ENCODE measurements at places on chromosomes 2 and 18.

DNA sequence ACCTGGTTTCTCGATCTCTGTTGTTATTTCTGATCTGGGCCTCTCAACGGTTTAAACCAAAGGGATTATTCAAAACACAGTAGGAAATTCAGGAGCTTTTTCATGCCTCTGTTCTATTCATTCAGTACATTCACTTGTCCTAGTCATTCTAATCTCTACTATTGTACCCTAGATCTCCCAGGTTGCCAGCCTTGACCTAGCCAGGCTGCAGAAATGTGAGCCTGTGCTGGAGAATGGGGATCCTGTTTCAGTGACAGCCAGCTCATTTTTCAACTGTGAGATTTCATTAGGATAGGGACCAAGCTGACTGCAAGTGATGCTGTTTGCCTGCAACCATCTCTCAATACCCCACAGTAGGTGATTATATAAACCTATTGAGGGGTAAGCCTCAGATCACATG, 186.2 kb downstream of the CMPK2 start:
- no peak for DNase-seq

GRCh38 chr2:27663285-27664153, at the start of the genes SLC4A1AP and SUPT7L:
TSS of gene SLC4A1AP (plus strand) at chr2:27663889. CDS start at chr2:27663915, 26 bp downstream.
TSS of gene SUPT7L (minus strand) at chr2:27663614. CDS start at chr2:27662192, 1,422 bp downstream.
- peak; percentile 73 for DNase-seq

DNA sequence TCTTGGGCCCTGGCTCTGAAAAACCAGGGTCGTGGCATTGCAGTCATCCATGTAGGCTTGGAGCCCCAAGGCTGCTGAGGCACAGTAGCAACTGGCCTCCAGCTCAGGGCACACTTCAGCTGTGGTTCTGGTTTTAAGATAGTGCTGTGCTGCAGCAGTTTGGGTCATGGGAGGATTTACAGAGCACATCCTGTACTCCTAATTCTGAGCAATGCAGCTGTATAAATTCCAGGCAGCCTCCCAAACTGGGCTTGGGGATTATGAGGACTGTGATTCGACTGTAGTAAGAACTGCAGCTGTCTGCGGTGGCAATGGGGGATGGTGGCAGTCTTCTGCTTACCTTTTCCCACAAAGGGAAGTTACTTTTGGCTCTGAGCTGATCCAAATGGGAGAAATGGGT, 536.3 kb upstream of the GCFC2 start:
- DNase-seq: no peak

GRCh38 chr2:121598087-121598486, 51.2 kb downstream of the CLASP1 start:
- DNase-seq: no peak

DNA sequence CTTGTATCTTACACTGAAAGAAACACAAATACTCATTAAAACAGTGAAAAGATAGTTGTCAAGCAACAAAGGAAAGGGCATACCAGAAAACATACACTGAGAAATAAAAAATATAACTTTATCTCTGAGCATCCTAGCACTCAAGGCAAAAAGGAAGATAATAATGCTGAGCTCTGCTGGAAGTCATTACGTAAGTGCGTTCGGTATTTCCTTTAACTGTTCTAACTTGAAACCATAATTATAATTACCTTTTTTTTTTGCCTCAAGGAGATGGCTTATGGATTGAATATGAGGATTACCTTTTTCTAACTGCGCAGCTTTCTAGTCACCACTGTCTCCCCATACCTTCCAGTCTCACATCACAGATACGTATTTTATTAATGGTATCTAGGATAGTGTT, 308.1 kb downstream of the GBX2 start:
- peak; percentile 34 for DNase-seq

DNA sequence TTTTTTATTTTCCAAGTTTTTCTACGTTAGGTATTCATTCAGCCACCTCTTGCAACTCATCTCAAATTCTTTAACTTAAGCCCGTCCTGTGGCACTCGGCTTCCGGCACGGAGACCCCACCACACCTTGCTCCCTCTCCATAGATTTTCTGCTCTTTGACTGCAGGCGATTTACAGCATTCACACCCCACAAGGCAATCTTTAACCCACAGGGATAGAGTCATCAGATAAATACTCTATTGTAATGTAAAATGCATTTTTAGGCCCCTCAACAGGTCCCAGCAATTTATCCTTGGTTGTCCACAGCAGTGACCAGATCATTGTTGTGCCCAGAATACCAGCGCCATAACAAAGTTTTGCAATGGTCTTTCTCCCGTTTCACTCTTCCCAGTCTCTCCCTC, 132.3 kb upstream of the EPHA4 start:
- DNase-seq: no peak

DNA sequence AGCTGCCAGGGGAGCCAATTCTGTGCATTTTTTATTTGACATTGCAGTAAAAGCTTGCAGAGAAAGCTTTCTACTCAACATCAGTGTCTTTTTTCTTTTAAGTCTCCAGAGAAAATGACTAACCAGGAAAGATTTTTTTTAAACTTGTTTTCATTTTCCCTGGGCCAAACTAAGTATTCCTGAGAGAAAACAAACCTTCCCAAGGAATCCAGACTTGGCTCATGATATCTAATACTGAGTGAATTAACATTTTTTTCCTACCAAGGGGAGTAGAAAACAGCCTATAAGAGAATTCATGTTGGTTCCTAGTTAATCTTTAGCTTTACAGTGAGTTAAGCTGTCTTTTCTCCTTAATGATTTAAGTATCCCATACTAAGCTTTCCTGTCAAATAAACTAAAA, 46.7 kb downstream of the DAPL1 start:
- DNase-seq: peak; percentile 70

DNA sequence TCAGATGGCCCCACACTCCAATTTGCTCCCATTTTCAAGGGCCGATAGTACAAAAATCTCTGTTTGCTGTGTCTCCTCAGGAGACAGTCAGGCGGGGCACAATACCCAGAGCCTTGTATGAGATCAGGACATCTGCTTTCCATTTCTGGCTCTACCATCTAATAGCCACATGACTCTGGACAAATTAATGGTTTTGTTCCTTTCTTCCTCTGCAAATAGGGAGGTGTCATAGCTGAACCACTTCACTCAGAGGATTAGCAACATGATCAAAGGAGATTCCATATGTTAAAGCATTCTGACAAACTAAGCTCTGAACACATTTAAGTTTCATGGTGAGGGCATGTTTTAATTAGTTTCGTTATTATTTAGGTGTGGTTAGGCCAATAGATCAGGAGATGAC, 602.1 kb upstream of the SYT4 start:
- peak; percentile 56 for DNase-seq

DNA sequence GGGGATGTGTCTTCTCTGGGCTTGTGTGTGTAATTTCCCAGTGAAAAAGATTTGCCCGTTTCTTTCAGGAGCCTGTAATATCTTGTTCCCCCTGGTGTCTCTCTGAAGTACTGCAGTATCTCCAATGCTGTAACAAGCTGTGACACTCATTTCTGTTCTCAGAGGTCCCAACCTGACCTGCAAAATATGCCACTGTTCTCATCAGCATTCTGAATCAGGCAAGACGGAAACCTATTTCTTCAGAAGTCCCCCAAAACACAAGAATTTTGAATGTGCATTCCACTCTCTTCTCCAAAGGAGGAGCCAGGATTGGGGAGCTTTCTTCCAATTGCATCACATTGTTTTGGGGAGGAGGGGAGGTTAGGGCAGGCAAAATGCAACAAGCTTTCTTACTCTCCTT, 77.0 kb upstream of the CNGA3 start:
- DNase-seq: peak; percentile 40
